SJCRH30 (cell line): ENCODE measurements at places on chromosomes 3 and 15.

DNA sequence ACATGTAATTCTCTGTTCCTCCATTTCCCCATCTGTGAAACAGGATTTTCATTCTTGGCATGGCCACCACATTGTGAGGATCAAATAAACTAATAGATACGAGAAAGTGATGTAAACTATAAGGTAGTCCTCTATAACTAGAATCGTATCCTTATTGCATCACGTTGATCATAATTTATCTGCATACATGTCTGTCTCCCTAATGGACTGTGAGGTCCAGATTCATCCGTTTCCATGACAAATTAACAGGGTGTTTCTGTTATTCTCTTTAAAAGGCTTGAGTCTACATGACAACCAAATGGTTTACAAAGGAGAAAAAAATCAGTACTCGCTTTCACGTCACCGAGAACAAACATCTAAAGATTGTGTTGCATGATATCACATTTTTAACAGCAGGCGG is 53.0 kb downstream of the SST start:
- no peak for DNase-seq

DNA sequence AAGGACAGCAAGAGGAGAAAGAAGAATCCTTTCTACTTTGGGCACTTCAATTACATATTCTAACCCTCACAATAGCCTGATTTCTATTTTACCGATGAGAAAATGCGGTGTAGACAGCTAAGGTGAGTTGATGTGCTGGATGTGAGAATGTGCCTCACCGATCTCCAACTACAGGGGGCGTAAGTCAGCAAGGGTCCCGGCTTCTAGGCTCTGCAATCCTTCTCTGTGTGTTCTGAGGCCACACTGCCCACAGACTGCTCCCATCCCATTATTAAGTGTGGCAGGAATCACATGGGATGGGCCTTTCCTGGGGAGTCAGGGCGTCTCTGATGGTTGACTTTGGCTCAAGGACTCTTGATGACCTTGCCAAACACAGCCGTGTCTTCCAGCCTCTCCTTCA is 23.6 kb upstream of the RPL35A start:
- peak; percentile 25 for DNase-seq

DNA sequence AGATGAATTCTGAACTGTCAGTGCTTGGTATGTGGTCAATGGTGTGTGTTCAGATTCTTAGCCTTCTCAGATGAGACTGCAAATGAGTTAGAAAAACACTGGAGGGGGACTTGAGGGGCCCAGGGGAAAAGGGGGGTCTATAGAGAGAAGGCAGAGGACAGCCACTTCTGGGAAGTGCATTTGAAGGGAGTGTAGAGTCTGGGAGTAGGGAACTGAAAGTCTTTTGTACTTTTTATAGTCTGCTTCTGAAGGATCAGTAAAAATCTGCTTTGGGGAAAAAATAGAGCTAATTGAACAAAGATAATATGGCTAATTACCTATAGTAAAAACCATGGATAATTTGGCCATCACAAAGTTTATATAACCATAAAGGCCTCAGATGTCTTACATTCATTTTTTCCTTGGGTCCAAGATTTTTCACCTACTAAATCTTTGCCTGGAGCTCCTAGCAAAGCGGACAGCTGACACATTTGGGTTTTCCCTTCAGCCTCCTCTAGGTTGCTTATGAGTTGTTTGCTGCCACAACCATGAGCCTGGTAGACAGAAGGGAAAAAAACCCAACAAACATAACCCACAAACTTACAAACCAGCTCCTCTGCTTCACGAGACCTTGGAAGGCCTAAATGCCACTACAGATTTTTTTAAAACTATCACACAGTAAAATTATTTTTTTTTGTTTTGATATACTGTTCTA is 48.8 kb downstream of the CD86 start:
- DNase-seq: no peak

DNA sequence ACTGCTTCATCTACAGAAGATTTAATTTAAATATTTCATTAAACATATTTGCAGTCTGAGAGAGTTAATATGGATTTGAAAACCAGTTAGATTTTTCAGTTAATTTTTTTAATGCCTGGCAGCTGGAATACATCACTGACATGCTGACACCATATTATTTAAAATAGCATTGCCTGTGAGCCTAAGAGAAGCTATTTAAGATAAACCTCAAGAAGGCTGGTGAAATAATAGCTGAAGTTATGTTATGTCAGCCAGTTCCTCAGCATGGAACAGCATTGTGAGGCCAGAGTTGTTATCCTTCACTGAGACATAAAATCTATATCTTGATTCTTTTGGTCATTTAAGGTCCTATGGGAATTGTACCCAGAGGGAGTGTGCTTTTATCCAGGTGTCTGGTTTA is 705.2 kb downstream of the NAALADL2 start:
- no peak for DNase-seq

DNA sequence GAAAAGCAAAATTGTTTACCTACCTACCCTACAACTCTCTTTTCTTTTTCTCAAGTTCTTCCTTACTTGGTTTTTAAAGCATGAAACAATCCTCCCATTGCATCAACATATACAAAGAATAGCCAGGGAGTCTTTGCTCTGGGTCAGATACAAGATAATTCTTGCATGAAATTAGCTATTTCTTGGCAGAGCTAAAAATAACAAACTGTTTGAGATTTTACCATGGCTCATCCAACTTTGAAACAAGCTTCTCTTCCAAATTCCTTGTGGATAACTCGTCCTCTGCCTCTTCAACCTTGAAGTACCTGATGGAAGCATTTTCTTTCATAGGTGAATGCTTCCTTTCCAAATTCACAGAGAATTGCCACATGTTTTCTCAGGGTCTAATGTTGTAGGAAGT is 9.2 kb upstream of the CBLB start:
- DNase-seq: no peak

- DNase-seq: no peak
Measured at GRCh38 chr3:102085431-102086176, 236.3 kb downstream of the NFKBIZ start.

GRCh38 chr3:180707896-180708295 is 28.6 kb upstream of the CCDC39 start:
- no peak for DNase-seq

- no peak for DNase-seq
Measured at GRCh38 chr15:55007561-55007960, 189.2 kb downstream of the RSL24D1 start.

DNA sequence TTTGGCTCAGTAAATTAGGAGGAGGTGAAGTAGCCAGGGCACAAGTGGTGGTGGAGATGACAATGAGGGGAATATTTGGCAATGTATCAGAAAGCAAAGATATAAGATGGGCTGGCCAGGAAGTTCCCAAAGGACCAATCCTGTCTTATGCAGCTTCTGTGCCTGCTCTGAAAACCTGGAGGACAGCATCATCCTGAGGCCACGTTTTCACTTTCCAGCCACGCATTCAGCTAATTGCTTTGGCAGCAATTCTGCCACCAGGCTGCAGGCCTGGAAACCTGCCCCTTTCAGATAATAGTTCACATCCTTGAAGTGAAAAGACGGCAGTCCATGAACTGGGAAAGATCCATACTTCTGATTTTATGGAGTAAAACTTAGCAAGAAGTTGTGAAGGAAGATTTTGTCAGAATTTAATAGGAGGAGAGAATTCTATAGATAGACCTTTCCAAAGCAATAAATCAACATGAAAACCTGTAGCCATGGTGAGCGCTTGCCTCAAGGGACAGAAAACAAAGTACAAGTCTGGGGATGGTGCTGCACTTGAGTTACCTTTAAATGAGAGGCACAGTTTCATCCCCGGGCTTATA is 682.5 kb downstream of the GRM7 start:
- no peak for DNase-seq

- peak; percentile 47 for DNase-seq
Measured at GRCh38 chr3:32239307-32240158, 1.1 kb downstream of the CMTM8 start.

DNA sequence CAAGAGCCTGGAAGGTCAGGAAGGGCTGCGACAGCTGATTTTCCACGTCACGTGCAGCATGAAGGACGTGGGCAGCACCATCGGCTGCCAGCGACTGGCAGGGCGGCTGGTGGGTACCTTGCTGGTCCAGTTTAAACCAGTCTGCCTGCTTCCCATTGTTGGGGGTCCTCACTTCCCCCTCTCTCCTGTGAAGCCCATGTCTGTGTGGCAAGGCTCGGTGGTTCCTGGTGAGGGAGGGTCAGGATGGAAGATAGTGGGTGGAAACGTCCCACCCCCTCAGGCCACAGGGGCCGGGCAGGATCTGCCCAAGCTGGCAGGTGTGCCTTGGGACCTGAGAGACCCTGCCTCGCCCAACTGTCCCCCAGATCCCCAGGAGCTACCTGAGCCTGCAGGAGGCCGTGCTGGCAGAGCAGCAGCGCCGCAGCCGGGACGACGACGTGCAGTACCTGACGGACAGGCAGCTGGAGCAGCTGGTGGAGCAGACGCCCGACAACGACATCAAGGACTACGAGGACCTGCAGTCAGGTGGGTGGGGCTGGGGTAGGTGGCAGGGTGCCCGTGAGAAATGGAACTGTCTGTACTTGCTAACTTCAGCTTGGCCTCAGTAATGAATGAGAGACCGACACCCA is 108.2 kb downstream of the LRRK1 start:
- no peak for DNase-seq

GRCh38 chr3:63467392-63467791 is 185.1 kb upstream of the SNTN start:
- peak; percentile 23 for DNase-seq

DNA sequence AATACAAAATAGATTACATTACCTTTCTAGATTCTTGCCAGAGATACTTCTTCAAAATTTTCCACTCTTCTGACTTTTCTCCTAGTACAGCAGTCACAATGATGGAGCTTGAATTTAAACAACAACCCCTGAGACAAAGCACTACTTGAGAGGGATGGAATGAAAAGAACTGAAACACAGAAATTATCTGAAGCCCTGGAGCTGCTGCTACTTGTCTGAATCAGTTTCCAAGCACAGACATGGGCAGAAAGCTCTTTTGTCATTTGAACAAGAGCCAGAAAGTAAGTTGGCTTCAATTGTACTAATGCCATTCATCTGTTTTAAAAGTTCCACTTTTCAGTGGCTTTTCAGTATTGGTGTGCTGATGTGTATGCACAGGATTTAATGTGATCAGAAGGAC is 718.5 kb upstream of the ARPP21 start:
- DNase-seq: no peak

DNA sequence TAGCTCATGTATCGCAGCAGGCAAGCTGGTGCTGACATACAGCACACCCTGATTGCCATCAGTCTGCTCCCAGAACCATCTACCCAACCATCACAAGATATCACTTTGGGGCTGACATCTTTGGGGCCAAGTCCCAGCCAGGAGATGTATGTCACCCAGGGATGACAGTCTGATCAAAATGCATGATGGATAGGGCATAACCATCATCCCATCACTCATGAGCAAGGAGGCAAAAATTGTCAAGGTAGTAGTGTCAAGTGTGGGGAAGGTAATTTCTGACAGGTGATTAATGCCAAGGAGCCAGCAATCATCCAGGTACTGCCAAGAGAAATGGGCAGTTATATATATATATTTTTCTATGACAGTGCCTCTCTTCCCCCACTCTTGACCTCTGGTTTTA is 277.4 kb downstream of the WDR72 start:
- no peak for DNase-seq

GRCh38 chr15:88727439-88727838 is 75.8 kb upstream of the ACAN start:
- no peak for DNase-seq

GRCh38 chr3:38575279-38575843 is 74.1 kb downstream of the SCN5A start:
- no peak for DNase-seq

GRCh38 chr3:159892801-159893200 is 95.8 kb upstream of the IL12A start:
- no peak for DNase-seq

DNA sequence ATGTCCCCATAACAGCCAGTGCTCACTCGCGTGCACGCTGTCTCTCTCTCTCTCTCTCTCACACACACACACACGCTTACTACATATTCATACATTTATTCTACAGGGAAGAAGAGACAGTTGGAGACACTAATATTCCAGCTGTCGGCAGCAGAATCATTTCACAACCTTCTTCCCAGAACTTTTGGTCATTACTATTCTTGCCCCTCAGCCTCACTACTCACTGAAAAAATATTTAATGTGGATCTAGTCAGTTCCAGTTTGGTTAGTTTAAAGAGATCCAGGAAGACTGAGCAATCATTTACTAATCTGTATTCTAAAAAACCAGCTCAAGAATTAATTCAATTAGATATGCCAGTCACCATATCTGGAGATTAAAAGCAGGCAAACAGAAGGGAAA is 394.9 kb downstream of the PTPRG start:
- no peak for DNase-seq

- DNase-seq: no peak
Measured at GRCh38 chr15:92904722-92905571, 4.8 kb downstream of the CHD2 start.

- DNase-seq: no peak
Measured at GRCh38 chr15:66066005-66066404, 187.5 kb downstream of the MEGF11 start.

GRCh38 chr3:190291994-190292584 is 30.2 kb downstream of the CLDN1 start:
- DNase-seq: no peak

DNA sequence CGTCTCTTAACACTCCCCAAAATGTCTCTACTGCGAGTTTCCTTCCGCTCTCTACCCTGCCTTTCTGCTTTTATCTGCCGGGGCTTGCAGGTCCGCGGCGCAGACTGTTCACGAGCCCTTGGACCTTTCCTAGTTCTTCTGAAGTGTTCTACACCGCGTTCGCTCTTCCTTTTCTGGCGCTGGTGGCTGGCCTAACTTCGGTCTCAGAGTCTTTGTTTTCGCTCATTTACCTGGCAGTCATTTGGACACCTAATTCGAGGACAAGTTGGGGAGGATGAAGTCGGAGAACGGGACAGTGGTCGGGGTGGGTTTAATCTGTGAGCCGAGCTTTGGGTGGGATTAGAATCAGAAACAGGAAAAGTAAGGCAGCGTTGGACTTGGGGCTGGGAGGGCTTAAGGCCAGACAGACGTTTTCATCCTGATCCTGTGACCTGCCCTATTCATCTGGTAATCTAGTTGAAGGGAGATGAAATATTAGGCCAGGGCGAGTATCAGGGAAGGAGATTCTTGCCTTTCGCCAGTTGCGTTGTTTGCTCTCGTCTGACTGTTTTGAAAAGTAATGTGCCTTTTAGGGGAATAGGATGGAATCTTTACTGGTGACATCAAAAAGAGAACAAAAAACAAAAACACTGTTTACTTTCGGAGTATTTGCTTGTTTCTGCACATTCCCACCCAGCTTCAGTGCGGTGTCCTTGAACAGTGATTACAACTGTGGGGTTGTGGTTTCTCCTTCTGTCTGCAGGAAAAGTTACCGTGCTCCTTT is 1.8 kb downstream of the DIPK2A start:
- DNase-seq: peak; percentile 63

GRCh38 chr3:29440413-29441305 is 159.8 kb downstream of the RBMS3 start:
- DNase-seq: peak; percentile 49

GRCh38 chr15:95944193-95944592 is 386.3 kb upstream of the NR2F2 start:
- no peak for DNase-seq

GRCh38 chr3:45688194-45688881 is 858 bp upstream of the SACM1L start:
- peak; percentile 70 for DNase-seq
